Right lobe of liver (tissue), 6 donors: ENCODE measurements at places on chromosomes 7 and 10. TPM values are rescaled to one million over a fixed set of nuclear protein-coding genes. Genes with fewer than 3 reads are reported as not detected.
A peak's percentile ranks its signal among the peaks of the same experiment; 100 is the strongest.

- DNase-seq: no peak
Measured at GRCh38 chr10:127679642-127680255, 57.2 kb upstream of the FOXI2 start.

- DNase-seq: no peak
Measured at GRCh38 chr7:22598318-22598920, 98.4 kb upstream of the STEAP1B start.

- DNase-seq: no peak
Measured at GRCh38 chr7:7119729-7120128, 62.6 kb upstream of the C1GALT1 start.

- no peak for DNase-seq
Measured at GRCh38 chr7:28125431-28126409, 54.9 kb downstream of the JAZF1 start.

LRRC61 gene
- 26.4 TPM for total RNA-seq

HTR7 gene
- total RNA-seq: 0.07 TPM

GRCh38 chr10:126598009-126598408 is 72.5 kb downstream of the C10orf90 start:
- peak; percentile 51 for DNase-seq
